ENCODE measurements at places on chromosomes 7 and 10.

DNA sequence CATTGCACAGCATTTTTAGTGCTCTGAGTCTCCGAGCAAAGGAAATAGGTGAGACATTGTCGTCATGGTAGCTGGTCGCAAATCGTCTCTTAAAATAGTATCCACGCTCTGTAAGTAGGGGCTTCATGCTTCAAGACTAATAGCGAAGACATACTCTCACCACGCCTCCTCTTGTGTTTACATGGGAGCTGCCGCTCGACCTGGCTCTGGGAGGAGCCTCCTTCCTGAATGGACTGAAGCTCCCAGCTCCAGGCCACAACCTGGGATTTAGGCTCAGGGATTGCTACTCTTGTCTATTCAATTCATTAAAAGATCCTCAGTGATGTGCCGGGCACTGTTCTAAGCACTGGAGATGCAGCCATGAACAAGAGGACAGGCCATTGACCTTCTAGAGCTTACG is 196.1 kb upstream of the GALNT17 start:
- DNase-seq = no peak

DNA sequence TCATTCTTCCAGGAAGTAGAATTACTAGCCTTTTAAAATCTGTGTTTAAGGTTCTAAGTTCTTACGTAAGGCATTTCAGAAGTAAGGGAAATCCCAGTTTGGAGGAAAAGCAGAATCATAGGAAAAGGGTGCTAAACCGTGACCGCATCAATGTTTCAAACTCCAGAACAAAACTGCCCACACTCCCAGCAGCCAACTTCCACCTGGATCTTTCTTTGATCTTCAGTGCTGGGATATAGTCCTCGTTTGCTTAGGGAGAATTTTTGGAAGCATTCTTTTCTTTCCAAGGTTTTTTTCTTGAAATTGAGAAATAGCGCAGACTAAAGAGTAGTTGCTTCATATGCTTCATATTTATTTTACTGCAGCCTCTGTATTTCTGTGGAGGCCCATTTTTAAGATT is 8.9 kb downstream of the PROSER2 start:
- no peak for DNase-seq

- DNase-seq = no peak
These were observed 179.9 kb upstream of the KLF14 start for GRCh38 chr7:130913639-130914553.

GRCh38 chr7:4386190-4386589 is 295.9 kb upstream of the FOXK1 start:
- no peak for DNase-seq

DNA sequence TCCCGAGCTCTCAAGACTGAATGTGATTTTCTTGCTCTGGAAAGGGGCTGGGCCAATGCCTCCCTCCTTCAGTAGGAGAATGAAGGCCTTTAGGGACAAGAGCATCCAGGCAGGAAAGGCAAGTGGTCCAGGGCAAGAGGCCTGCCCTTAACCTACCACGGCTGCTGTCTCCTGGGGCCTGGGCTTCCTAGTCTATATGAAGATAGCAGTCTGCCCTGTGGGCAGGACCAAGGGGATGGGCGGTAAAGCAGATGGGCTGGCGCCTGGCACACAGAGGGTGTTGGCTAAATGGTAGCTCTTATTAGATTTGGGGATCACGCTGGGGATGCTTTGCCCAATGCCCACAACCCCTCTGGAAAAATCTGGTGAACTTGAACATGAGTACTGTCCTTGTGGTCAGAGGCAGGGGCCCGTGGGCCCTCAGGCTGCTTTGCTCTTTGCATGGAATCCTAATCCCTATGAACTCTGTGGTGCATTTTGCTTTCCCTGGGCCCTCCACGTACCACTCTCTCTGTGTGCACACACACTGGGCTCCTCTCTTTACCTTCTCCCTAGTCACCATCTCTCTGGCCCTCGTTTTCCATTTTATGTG is 20.3 kb downstream of the CHAT start:
- no peak for DNase-seq

- DNase-seq = no peak
These were observed 66.1 kb upstream of the AFAP1L2 start for GRCh38 chr10:114470361-114470760.

GRCh38 chr7:22296265-22296566 is 60.7 kb downstream of the RAPGEF5 start:
- DNase-seq = no peak

DNA sequence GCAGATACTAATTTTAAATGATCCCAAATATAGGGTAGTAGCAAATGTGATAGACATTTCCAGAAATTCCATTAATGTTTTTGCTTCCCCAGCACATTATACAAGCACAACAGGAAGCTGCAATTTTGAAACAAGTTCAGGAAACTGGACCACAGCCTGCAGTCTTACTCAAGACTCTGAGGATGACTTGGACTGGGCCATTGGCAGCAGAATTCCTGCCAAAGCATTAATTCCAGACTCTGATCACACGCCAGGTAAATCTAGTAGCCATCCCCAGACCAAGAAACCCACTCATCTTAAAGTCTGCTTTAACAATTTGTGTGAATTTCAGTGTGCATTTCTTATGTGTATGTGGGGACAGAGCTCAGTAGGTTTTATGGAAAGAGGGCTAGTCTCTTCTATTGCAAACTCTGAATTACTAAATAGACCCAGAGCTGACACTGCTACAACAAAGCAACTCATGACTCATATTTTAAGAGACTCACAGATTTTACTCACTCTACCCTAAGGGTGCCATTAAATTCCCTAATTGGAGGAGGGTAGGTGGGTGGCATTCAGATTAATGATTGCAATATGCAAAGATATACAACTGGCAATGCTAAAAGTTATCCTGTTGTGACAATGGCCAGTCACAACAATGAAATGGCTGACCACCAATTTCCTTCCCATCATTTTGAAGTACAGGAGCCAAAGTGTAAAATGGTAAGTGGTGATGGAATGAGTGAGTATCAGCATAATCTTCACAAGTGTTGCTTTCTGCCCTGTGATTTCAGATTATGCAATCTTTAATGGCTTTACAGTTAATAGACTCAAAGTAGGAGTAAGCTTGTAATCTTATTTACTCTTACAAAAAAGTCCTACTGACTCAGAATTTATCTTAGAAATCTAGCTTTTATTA is 317.6 kb upstream of the PLXDC2 start:
- no peak for DNase-seq
